Pons (tissue), 1 donor: ENCODE measurements at places on chromosomes 3 and 15.

- DNase-seq = no peak
Observed at GRCh38 chr3:76178412-76178811, 393.1 kb upstream of the ZNF717 start.

- DNase-seq = no peak
Observed at GRCh38 chr15:59166601-59167265, 39.9 kb upstream of the LDHAL6B start.

DNA sequence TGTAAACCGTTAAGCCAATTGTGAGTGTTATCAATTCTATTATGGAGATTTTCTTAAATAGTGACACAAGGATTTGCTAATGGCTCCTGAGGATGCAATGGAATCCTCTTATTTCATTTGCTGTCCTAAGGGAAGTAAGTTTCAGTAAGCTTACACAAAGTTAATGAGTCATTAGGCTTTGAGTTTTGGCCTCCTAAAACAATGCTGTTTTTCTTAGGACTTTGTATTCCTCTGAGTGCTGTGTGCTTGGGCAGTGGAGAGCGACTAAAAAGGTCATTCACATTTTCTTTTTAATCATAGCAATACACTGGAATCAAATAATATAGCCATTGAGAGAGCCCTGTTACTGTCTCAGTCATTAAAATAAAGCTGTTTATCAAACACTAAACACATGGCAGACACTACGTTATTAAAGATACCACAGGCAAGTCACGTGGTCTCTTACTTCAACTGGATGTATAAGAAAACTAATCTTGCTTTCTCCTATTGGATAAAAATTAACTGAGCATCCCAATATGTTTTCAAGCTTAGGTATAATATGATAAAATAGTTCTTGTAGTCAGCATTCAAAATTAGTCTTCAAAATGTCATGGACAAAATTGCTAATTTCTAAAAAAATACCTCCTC, 290.8 kb downstream of the NLGN1 start:
- no peak for DNase-seq

DNA sequence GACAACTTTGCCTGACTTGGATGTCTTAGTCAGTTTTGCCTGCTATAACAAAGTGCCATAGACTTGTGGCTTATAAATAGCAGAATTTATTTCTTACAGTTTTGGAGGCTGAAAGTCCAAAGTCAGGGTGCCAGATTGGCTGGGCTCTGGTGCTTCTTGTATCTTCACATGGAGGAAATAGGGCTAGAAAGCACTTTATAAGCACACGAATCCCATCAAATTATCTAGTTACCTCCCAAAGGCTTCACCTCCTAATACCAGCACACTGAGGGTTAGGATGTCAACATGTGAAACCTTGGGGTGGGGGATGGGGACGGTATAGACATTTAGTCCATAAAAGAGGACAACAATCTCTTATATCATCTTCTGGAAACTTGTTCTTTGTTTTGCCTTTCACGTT, 116.8 kb downstream of the SQOR start:
- DNase-seq = no peak

DNA sequence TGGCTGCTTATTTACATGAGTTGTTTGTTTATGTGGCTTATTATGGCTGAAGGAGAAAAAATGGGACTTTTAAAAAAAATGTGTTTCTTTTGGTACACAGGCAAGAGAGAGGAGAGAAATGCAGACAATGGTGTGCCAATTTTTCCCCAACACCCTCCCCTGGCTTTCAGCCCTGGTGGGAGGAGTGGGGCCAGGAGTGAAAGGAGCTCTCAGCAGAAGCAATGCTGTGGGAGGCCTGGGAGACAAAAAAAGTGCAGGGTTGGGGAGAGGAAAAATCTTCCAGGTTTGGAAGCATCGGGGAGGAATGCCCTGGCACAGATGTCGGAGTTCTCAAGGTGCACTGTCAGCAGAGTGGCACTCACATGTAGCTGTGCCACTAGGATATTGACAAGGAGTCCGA, 117.7 kb upstream of the FOXB1 start:
- no peak for DNase-seq

GRCh38 chr3:71201939-71202338, 381.6 kb downstream of the FOXP1 start:
- DNase-seq = peak; percentile 76

- no peak for DNase-seq
Observed at GRCh38 chr3:38245930-38246329, 19.7 kb upstream of the SLC22A13 start.

DNA sequence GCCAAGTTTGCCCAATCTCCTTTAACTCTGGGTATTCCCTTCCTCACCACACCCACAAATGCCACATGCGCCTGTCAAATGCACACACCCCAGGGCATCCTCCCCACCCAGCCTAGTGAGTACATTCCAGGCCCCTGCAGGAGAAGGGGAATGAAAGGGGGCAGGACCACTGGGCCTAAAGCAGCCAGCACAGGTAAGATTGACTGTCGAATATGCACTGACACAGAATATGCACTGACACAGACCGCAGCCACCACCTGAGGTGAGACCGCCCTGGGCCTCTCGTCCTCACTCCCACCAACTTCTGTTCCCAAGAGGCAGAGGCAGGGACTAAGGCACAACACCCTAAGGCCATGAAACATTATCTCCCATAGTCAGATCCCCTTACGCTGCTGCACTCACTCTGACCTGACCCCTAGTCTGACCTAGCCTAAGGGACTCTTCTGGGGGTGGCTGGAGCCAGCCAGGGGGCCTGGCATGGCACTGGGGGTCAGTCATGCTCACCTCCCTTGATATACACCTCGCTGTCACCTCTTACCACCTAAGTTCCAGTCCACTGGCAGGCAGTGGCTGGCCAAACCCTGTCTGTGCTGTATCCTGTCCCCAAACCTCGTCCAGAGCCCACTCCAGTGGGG, 10.8 kb downstream of the AP3B2 start:
- no peak for DNase-seq

- DNase-seq = no peak
Observed at GRCh38 chr15:70635895-70636294, 127.5 kb downstream of the UACA start.

- no peak for DNase-seq
Observed at GRCh38 chr3:102092617-102093466, 243.5 kb downstream of the NFKBIZ start.

GRCh38 chr3:143989461-143989860, 17.8 kb downstream of the DIPK2A start:
- no peak for DNase-seq

DNA sequence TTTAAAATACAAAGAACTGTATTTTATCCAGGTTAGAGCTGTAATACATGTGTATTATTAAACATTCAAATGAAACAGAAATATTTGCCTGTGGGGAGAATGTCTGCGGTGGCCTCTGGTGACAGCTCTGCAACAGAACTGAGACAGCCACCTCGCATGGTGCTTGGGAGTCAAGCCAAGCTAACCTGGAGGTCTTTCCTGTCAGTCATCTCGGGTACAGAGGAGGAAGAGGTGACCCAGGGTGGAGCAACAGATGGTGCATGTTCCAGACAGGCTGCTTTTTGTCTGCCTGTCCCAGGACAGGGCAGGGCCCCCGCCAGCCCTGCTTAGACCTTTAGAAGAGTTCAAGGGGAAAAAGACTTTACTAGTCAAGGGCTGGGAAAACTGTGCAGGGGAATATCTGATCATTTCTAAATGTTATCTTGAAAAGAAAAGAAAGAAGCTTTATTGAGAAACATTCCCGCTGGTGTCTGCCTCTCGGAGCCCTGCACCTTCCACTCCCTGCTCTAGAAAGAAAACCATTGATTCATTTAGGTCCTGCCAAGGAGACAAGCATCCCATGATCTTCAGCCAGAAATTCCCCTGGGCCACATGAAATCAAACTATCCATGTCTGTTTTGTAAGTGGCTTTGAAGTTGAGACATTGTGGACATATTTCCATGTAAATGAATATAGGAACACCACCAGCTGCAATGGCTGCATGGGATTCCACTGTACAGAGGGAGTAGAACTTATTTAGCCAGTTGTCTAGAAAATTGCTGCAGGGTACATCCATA, 5.5 kb upstream of the NR2E3 start:
- no peak for DNase-seq

- DNase-seq = peak; percentile 74
Observed at GRCh38 chr3:111668888-111669488, 73.8 kb upstream of the ZBED2 start.

DNA sequence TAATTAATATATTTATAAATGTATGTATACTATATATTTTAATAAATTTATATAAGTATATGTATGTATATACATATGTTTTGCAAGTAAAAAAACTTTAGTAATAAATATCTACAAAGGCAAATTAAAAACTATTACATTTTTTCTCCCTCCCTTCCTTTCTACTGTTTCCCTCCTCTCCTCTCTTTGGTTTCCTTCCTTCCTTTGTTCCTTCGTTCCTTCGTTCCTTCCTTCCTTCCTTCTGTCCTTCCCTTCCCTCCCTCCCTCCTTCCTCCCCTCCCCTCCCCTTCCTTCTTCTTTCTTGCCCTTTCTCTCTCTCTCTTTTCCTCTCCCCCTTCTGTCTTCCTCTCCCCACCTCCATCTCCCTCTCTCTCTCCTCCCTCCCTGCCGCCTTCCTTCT, 423.6 kb downstream of the LPP start:
- no peak for DNase-seq

DNA sequence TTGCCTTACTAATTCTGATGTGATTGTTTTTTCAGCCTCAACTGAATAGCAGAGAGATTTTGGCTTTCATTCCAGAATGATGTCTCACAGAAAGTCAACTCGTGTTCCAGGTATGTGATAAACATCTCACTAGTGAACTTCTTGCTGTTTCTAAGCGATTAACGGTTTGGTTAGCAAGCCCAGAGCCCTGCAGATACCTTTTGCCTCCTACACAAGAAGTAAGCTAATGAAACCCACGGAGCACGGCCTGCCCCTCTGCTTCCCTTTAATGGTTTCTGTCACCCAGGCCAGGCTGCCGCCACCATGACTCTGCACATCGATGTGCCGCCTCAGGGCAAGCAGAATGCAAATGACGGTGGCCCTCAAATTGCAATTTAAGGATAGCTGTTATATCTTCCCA, 155.9 kb upstream of the ICE2 start:
- DNase-seq = no peak

DNA sequence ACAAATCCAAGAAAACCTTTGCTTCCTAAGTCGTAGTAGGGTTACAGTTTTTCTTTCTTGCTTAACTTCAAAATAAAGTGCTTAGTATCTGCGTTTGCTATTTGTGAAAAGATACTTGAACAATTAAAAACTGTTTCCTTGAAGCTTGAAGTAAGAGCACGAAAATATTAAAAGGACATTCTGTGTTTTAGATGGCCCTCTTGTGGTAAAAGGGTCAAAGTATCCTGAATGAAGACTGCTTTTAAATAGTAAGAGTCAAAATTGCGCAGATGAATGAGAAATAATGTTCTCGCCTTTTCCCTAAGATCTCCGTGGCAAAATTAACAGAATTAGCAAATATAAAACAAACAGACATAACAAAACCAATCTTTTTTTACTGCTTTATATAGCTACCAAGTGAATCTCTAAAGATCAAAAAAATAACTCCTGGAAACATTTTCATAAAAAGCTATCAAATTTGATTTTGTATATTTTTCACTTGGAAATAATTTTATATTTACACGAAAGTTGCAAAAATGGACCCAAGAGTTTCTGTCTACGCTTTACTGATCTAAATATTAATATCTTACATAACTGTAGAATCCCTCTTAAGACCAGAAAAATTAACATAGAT, 175.4 kb downstream of the MBNL1 start:
- DNase-seq = peak; percentile 96

DNA sequence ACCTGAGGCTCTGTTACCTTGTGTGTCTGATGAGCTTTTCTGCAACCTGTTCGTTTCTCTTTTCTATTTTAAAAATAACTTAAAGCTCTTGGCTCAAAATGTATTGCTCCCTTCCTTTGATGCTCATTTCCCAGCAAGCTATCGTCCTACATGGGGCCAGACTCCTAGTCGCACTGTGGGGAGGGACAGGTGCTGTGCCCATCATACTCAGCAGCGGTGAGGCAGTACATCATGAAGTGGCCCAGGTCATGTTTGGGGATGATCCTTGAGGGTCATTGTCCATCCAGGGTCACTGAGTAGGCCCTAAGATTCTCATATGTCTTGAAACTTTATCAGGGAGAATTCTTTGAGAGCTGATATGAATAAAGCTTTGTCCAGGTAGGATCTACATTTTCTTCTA, 41.1 kb downstream of the PTH1R start:
- no peak for DNase-seq

- DNase-seq = peak; percentile 89
Observed at GRCh38 chr3:188507244-188507720, 353.3 kb downstream of the LPP start.

- DNase-seq = no peak
Observed at GRCh38 chr15:31486506-31486905, 159.9 kb downstream of the KLF13 start.

DNA sequence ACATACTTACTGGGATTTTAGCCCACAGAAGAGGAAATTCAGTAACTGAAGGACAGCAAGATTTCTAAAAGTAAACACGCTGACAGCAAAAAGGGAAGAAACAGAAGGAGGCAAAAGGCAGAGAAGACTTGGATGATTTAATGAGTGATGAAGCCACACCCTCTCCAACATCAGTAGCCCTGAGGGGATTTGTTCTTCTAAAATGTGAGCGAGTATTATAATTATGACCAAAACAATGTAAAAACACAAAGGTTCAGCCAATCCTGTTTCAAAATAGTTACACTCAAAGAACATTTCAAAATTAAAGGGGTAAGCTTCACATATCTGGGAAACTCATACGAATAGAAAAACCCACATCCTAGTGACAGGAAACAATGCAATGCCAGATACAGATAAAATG, 25.0 kb downstream of the MCCC1 start:
- peak; percentile 20 for DNase-seq

DNA sequence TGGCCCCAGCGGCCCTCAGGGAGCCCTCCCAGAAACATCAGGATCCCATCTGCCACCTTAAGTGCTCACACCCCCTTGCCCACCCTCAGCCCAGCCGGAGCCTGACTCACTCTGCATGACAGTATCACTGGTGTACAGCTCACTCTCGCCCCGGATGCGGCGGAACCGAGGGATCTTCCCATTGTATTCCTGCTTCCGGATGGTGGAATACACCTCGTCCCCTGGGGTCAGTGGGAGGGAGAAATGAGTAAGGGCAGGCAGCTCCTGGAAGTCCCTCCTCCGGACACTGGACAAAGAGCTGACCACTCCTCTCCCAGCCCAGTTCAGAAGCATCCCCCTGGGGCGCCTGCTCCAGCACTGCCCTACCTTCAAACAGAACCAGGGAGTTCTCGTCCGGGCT, 16.5 kb downstream of the SEMA7A start:
- DNase-seq = no peak

GRCh38 chr3:47762233-47762632, 19.5 kb downstream of the SMARCC1 start:
- no peak for DNase-seq

DNA sequence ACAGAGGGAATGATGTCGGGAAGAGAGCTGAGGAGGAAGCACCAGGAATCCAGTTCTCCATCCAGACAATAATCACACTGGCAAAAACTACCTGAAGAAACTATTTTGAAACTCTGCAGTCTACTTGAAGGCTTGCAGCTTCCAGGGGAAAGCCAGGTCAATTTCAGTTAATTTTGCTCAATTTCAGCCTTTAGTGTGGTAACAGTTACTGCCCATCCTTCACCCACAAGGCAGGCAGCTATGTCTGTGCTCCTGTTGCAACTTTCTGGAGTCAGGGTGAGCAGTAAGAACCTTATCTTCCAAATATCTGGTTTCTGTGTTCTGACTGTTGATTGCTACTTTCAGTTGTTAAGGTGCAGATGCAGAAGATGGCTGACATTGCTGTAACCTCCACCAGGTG, 221.7 kb downstream of the ADAMTS17 start:
- DNase-seq = no peak
